Cortex of kidney (tissue), 1 donor: ENCODE measurements at places on chromosomes 3 and 15.

DNA sequence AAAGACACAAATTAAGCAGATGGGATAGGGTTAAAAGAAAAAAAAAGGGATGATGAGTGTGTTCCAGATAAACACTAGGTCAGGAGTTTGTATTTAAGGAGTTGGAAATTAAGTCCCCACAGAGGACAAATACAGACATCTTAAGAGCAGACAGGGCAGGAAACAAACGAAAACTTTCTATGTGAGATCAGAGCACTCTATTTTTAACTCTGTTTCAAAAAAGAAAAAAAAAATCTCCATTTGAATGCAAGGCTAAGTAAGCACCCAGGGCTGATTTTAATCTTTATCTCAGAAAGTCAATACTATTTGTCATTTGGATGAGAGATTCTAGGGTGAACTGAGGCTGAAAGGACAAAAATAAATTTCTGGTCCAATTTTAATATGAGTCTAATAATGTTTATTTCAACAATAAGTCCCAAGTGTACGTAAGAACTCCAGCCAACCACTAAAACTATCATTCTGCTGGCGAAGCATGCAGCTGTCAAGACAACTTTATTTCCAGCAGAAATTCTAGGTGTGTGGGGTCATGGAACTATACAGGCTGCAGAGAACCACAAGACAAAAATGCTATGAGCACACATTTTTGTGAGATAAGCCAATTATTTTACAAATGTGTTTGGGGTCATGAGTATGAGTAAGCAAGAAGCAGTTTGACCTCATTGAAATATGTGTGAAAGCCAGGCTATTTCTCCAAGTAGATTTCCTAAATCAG lies 186.1 kb downstream of the FMN1 start:
- no peak for DNase-seq

- DNase-seq: no peak
Measured at GRCh38 chr3:15983693-15984092, 185.9 kb upstream of the ANKRD28 start.

DNA sequence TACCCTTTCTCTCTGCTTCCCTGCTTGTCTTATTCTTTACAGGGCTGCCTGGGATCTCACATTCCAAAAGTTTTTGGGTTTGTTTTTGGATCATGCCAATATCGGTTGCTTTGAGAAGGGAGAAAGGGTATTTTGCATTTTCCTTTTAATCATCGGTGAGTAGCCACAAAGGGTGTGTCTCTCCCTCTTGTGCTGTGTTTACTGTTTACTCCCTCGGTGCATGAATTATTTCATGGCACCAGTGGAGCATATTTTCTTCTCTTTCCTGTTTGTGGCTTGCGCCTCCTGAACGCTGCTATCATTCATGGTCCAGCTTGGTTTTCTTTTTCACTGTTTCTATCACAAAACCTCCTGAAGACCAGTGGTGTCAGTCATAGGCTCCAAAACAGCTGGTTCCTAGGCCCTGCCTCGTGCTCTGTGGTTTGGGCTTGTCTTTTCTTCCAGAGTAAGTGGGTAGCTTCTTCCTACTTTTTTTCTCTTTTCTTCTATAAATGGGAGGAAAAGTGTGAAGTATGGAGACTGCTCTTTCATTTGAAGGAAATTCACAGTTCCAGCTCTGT lies 54.9 kb downstream of the IGF1R start:
- no peak for DNase-seq

- DNase-seq: no peak
Measured at GRCh38 chr3:171765511-171765887, 44.8 kb downstream of the PLD1 start.

DNA sequence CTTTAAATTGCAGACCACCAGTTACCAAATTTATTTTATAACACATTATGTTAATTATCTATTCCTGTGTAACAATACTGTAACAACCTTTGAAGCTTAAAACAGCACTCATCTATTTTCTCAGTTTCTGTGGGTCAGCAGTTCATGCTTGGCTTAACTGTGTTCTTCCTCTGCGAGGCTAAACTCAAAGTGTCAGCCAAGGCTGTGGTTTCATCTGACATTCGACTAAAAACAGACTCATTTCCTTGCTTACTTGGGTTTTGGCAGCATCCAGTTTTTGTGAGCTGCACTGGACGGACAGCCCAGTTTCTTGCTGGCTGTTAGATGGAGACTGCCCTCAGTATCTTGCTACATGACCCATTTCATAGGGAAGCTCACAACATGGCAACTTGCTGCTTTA lies 247.3 kb upstream of the KCNH8 start:
- no peak for DNase-seq

DNA sequence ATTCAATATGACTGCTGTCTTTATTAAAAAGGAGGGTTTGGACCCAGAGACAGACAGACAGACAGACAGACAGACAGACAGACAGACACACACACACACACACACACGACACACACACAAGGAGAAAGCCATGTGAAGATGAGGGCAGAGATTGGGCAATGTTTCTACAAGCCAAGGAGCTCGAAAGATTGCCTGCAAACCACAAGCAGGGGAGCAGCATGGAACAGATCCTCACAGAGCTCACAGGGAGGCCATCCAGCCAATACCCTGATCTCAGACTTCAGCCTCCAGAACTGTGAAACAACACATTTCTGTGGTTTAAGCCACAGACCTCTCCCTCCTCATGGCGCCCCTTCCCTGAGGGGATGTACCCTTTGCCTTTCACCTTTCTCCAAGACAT lies 35.8 kb upstream of the ABHD2 start:
- DNase-seq: no peak

DNA sequence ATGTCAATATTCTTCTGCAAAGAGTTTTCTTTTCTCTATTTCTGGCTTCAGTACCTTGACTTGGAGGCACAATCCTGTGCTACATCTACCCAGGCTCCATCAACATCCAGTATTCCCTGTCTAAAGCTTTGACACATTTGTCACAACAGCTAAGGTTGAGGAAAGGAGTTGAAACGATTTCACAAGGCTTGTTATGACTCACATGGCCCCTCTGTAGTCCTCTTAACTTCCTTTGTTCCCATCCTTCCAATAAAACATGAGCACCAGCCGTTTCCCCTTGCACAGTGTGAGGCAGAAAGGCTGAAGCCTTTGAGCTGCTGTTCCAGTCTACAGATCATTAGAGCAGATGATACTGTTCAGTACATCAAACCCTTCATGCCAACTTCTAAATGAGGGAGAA lies 163.0 kb upstream of the TMCO5A start:
- DNase-seq: no peak

- no peak for DNase-seq
Measured at GRCh38 chr3:160090653-160091052, 102.0 kb downstream of the IL12A start.

DNA sequence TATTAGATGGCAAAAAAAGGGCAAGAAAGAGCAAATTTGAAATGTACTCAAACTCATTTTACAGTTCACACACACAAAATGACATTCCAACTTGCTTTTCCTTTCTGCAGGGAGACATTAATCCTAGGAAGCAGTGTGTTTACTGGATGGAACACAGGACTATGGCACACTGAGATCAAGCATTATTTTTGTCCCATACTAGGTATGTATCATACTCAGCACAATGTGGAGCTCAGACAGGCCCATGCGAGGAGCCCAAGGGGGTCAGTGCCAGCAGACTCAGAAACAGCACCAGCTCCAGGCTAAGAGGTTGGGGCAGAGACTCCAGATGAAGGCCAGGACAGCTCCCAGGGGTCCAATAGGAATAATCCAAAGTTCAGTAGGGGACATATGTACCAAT lies 30.8 kb upstream of the SLC35G2 start:
- no peak for DNase-seq

- DNase-seq: no peak
Measured at GRCh38 chr3:14898929-14899328, 48.5 kb upstream of the NR2C2 start.

DNA sequence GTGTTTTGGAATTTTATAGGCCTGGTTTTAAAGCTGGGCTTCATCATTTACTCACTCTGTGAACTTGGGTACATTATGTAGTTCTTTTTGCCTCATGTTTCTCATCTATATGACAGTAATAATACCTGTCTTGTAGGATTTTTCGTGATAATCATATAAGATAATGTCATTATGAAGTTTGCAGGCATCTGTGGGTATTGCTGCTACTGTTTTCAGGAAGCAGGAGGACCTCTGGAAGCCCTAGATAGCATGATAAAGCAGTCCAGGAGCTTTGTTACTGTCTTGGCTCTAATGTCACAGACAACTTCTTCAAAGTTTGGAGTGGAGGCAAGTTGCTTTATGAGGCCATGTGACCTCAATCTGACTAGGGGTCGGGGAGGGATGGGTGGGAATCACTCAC lies 145.0 kb upstream of the MEIS2 start:
- no peak for DNase-seq

- no peak for DNase-seq
Measured at GRCh38 chr15:43294091-43294706, 27.5 kb upstream of the TGM5 start.

DNA sequence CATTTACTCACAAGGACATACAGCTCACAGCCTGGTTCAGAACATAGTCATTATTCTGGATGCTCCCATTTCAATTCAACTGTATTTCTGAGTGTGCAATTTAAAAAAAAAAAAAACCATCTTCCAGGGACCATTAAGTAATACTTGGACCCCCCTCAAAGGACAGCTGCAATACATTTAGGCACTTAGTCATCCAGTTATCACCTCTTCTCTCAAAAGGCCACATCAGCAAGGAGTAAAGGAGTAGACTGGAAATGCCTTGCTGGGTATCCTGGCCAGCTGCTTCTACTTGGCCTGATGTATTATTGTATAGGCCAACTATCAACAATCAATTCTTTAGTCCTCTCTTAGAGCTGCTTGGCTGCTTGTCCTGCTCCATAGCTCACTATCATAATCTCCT lies 211.4 kb upstream of the SETMAR start:
- no peak for DNase-seq

GRCh38 chr3:31165399-31165860 lies 271.0 kb upstream of the GADL1 start:
- no peak for DNase-seq

DNA sequence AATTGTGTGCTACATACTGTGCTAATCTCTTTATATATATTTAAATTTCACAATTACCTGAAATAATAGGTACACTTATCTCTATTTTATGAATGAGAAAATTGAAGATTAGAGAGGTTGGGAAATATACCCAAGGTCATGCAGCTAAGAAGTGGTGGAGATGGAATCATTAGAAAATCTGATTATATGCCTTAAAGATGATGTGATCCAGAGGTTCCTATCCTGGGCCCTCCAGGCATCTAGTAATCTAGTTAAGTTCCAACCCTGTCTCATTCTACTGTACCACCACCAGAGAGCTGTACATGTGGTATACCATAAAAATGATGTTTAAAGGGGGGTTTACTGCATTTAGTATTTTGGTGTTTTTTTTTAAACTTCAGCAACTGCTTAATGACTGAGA lies 40.7 kb downstream of the SYN2 start:
- no peak for DNase-seq

GRCh38 chr15:67917037-67917436 lies 77.2 kb upstream of the RNU6-1 start:
- DNase-seq: no peak

- DNase-seq: no peak
Measured at GRCh38 chr3:134315286-134316106, 58.8 kb downstream of the AMOTL2 start.

- DNase-seq: no peak
Measured at GRCh38 chr15:98893401-98893800, 114.2 kb downstream of the PGPEP1L start.

GRCh38 chr3:32184187-32184730 lies 54.2 kb upstream of the CMTM8 start:
- DNase-seq: no peak

DNA sequence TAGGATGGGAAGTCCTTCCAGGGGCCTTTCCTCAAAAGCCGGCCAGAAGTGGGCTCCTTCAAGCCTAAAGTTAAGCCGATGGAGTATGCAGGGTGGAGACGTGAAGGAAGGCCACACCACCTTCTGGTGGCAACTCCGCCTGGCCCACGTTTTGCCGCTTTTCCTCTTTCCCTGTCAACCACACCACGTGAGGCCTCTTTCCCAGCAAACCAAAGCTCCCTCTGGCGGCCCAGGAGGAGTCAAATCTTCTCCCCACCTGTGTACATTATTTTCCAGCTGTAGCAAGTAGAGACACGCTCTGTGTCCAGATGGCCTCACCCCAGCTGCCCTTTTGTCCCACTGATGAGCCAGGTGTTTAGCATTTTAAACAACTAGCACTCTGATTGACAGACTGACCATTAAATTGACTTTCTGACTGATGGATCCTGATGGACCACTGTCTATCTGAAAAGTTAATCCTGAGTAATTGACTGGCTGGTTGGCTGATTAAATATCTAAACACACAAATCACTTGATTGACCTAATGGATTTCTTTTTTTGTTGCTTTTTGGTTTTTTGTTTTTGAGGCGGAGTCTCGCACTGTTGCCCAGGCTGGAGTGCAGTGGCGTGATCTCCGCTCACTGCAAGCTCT lies 59.6 kb upstream of the ZBTB38 start:
- DNase-seq: no peak

GRCh38 chr3:71776538-71776937 lies 8.4 kb downstream of the PROK2 start:
- DNase-seq: no peak

DNA sequence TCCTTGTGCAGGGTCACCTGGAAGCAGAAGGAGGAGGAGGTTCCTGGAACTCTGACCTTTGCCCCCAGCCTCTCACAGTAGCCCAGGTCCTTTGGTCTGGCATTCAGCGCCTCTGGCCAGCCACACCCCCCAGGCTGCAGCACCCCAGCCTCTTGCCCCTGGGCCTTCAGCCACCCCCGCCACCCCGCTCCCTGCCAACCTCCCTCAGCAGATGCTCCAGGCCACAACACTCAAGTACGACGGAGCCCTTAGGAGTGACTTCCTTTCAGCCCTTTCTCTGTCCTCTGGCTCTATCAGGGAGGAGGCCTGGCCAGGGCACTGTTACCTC lies 45.2 kb downstream of the GRIP2 start:
- no peak for DNase-seq

DNA sequence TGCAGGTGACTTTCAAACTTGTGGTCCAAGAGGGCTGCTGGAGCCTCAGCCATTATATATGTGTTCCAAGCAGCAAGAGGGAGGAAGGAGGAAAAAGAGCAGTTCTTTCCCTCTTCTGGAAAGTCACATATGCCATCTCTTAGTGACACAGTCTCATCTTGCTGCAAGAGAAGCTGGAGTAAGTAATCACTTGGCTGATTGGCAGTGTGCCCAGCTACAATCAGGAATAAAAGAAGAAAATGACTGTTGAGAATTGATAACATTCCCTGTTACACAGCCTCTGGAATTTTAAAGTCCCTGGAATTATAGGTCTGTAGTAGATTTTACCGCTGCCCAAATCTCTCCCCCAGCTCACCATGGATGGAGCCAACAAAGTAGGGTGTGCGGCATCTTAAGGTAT lies 31.4 kb upstream of the LYZL4 start:
- DNase-seq: no peak

GRCh38 chr3:59771768-59772181 lies 722.0 kb upstream of the CFAP20DC start:
- no peak for DNase-seq

DNA sequence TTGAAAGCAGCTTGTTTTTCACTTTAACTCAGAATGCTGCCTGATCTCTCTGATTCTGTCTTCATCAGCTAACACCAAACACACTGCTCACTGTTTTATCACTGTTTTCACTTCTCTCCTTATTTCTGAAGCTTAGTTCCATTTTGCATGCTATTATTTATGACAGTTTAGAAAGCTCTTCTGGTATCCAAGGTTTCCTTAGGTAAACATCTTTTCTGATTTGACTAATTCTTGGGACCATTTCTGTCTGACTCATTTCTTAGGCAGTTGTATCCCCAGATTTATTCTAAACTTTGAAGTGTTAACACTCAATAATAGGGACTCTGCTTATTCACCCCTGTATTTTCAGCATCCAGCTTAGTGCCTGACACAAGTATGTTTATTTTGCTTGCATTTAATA lies 167.7 kb downstream of the BCHE start:
- no peak for DNase-seq

GRCh38 chr3:17023006-17023664 lies 138.4 kb downstream of the PLCL2 start:
- no peak for DNase-seq
